Natural killer cell (primary cell): ENCODE measurements at places on chromosomes 11 and 22.

DNA sequence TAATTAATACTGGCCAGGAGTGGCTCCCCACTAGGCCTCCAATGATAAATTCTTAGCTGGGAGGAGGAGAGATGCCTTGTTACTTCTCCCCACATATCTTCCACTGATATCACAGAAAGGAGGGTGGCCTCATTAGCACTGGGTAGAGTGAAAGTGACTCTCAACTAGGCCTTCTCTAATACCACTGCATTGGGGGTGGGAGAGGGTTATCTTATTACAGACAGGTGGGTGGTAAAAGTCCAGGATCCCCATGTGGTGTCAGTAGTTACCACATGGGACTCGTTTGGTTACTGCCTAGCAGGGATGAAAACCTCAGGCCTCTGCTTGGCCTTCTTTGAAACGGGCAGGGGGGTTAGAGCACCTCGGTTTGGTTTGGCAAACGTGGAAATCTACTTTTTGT is 167.3 kb downstream of the UVRAG start:
- DNase-seq, result no peak

GRCh38 chr11:12076840-12077534 is 33.4 kb upstream of the MICAL2 start:
- no peak for DNase-seq

DNA sequence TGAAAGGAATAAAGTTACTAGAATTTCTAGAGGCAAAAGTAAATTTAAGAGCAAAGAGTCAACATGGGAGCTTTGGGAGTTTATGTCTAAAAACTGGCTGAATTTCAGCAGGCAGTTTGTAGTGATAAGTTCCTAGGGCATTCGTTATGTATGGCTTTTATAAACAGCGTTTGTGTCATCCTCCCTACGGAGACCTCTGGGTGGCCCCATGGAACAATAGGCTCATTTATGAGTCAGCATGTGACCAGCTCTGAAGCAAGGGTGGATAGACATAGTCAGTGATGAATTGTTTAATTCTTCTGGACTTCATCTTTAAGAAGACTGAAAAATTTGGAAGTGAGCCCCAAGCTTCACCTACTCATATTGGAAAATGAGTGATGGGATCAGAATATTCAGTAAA is 37.1 kb downstream of the SVIP start:
- DNase-seq, result no peak

- DNase-seq, result peak; percentile 84
These were observed 528 bp upstream of the ARRB1 start for GRCh38 chr11:75351791-75352587.

DNA sequence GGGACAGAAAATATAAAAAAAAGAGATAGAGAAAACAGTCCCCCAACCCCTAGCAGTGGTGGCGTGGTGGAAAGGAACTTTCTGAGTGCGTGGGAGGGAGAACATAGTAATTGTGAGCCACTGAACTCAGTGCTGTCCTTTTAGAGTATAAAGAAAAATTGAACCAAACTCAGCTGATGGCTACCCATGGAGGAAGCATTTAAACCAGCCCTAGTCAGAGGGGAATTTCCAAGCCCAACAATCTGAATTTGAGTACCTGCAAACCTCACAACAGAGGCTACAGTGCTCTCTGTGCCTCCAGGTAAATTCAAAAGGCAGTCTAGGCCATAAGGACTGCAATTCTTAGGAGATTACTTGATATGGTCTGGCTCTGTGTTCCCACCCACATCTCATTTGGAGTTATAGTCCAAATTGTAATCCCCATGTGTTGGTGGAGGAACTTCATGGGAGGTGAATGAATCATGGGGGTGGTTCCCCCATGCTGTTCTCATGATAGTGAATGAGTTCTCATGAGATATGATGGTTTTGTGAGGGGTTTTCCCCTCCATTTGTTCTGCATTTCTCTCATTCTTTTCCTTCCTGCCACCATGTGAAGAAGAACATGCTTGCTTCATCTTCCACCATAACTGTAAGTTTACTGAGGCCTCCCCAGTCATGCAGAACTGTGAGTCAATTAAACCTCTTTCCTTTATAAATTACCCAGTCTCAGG is 687.8 kb downstream of the FAM181B start:
- no peak for DNase-seq

DNA sequence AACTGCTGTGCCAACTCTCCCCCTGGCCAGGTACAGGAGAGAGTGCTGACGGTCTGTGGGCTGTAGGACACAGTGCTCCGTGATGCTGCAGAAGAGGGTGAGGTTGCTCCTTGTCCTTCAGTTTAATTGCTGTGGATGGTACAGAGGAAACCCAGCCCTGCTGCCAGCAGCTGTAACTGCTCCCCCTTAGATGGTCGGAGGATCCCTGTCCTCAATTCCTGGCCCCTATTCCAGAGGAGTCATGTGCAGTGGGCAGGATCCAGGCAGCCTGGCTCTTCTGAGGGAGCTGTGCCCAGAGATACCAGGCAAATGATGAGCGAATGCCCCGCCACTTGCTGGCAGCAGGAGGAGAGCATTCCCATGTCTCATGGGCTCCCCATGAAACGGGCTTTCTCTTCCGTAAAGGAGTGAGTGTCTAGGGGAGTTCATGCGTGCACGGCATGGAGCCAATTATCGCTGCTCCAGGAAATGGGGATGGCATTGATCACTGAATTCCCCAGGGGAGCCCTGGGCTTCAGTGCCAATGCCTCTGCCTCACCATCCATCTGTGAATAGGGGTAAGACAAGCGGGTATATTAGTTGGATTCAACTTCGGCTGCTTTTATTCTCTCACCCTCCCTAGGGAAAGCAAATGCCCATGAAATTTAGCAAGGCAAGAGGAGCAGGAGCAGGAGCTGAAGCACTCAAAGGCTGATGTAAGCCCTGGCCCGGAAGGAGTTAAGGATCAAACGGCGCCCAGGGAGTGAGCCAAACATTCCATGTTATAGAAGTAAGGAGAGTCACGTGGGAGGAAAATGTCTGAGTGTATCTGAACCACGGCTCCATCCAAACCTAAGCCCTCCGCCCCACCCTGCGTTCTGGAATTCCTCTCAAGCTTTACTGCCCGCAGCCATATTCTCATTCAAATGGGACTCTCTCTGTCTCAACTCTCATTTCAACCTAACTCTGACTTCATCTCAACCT is 51.0 kb upstream of the CSNK2A3 start:
- no peak for DNase-seq

GRCh38 chr11:130550150-130550549 is 101.7 kb downstream of the ADAMTS15 start:
- no peak for DNase-seq

DNA sequence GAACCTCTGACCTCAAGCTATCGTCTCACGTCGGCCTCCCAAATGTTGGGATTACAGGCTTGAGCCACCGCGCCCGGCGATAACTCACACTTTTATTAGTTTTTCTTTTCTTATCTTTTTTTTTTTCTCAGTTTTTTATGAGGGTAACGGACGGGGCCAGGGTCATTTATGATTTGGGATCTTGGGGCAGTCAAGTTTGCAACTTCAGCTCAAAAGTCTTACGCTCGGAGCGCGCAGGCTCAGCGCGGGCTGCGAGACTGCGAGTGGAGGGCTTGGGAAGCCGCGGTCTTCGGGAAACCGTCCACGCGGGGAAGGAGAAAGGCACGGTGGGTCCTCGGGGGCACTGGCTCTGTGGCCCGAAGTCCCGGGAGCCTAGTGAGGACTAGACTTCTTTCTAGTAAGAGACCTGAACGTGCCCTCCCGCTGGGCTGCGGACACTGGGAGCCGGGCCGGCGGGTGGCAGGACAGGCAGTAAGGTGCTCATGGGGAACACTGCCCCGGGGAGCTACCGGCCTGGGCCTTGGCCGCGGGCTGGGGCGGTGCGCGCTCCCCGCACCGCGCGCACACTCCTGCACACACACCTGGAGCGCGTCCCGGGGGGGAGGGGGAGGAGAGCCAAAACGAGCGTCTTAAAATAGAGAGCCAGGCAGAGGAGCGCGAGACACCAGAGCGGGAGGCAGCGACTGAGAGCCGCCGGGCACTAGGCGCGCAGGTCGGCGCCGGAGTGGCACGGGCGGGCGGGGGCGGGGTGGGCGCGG is 476 bp upstream of the BARX2 start:
- no peak for DNase-seq

DNA sequence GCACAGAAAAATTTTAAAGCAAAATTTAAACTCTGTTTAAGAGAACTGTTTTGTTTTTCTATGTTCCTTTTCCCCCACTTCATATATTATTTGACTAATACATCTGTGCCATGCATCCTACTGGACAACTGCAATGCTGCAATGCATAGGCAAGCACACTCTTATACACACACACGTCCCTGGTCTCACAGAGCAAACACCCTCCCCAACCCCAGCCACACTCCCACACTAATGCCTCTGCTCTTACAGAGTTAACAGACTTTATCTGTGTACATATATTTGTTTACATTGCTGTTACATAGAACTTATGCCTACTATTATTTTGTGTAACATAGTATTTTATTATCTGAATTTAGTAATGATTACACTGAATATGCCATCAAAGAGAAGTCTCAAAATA is 25.5 kb upstream of the CTSC start:
- no peak for DNase-seq

GRCh38 chr22:36151006-36151595 is 9.5 kb downstream of the APOL3 start:
- no peak for DNase-seq

- DNase-seq, result peak; percentile 79
These were observed 159.3 kb upstream of the GRK3 start for GRCh38 chr22:25404928-25405816.

DNA sequence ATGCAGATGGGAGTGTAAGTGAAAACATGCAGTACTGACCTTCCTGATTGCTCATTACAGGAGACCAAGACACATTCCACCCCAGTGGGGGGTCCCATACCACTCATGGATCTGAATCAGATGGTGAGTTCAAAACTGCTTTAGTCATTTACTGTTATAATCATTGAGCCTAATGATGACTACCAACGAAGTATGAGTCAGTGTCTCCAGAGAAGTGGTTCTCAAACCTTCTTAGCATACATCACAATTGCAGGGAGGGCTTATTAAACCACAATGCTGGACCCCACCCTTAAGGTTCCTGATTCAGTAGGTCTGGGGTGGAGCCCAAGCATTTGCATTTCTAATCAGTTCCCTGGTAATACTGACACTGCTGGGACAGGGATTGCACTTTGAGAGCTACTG is 75.8 kb downstream of the CD44 start:
- DNase-seq, result peak; percentile 38

GRCh38 chr11:112723676-112724495 is 237.3 kb upstream of the NCAM1 start:
- DNase-seq, result no peak

GRCh38 chr11:67301951-67302516 is 1.3 kb upstream of the SSH3 start:
- no peak for DNase-seq

DNA sequence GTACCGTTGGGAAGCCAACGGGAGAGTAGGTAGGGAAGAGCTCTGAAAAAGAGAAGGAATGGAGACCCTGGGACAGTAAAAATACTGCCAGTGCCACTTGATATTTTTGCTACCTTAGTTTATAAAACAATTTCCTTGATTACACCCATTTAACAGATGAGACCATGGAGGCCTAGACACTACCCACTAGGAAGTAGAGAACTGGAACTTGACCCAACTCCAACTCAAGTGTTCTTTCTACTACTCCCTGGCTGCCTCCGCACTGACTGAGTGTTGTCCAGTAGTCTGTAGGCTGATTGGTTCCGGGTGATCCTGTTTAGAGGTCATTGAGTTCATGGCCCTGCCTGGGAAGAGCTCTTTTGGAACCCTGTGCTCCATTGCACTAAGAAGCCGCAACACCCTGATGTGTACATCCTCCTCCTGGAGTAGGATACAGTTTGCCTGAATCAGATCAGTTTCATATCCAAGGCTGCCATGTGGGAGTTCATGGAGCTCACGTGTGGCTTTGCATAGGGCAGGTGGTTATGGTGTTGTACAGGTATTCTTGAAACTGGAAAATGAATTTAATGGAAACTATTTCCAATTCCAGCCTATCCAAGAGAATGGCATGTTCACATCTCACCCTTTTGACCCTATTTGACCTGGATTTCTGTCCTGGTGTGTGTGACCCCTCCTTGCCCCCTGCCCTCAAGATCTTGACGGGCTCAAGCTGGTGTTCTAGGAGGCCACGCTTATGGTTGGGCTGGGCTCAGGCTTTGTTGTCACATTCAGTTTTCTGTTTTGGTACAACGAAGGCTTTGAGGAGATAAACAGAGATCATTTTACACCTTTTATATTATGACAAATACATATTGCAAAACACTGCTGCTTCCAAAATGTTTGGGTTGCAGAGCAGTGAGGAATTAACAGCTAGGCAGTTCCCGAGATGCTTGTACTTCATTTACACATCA is 102.2 kb upstream of the NNMT start:
- DNase-seq, result no peak

- DNase-seq, result no peak
These were observed 190.2 kb downstream of the SHANK2 start for GRCh38 chr11:71062199-71062598.

DNA sequence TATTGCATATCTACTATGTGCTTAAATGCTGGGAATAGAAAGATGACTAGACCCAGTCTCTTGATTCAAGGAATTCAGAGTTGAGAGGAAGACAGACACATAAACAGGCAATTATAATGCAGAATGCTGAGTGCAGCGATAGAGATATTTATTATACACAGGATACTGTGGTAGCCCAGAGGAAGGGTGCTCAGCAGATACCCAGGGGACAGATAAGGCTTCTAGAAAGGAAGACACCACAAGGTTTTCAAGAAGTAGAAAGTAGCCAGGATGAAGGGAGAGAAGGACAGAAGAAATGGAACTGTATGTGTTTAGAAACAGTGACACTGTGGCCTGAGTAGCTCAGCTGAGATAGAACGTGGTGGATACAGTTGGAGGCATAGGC is 79.4 kb upstream of the NNMT start:
- DNase-seq, result no peak

- no peak for DNase-seq
These were observed 166.2 kb downstream of the LDLRAD3 start for GRCh38 chr11:36109850-36110606.

DNA sequence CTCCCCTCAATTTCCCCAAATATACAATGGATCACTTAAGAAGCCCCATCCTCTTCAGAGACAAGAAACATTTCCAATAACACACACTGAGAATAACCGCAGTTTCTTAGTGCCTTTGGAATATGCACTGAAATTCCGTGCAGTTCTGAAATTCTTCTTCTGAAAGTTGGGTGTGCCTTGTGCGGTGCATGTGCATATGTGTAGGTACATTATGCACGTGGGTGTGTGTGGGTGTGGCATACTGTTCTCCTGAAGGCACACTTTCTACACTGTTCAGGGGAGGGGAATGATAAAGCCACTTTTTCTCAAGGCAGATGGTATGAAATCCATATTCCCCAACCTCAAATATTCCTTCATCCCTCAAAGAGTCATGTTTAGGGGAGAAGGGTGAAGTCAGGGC is 1.7 kb downstream of the EXPH5 start:
- DNase-seq, result no peak

- no peak for DNase-seq
These were observed 41.8 kb upstream of the SHANK2 start for GRCh38 chr11:71293961-71294782.
